ENCODE measurements at places on chromosomes 12 and 14.

DNA sequence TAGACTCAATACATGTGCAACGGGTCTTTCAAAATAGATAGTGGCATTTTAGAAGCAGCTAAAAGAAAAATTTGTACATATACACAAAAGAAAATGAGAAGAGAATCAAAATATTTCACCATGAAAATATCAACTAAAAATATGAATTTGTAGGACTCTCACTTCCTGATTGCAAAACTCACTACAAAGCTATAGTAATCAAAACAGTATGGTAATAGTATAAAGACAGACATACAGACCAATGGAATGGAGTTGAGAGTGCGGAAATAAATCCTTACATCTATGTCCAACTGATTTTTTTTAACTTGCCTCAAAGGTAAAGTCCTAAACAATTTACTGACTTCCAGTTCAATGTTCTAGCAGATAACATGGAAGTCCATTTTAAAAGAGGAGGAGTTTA is 13.1 kb downstream of the C2CD5 start:
- DNase-seq, result no peak

- no peak for DNase-seq
These were observed 5.0 kb upstream of the RAPGEF3 start for GRCh38 chr12:47763481-47764346.

GRCh38 chr14:62654641-62655040 is 390.6 kb downstream of the KCNH5 start:
- DNase-seq, result peak; percentile 8

GRCh38 chr12:110498984-110499706 is 2.8 kb downstream of the VPS29 start:
- peak; percentile 37 for DNase-seq

GRCh38 chr12:13252616-13253015 is 56.1 kb downstream of the EMP1 start:
- DNase-seq, result no peak

- no peak for DNase-seq
These were observed 88.2 kb downstream of the DUSP16 start for GRCh38 chr12:12474471-12474928.

DNA sequence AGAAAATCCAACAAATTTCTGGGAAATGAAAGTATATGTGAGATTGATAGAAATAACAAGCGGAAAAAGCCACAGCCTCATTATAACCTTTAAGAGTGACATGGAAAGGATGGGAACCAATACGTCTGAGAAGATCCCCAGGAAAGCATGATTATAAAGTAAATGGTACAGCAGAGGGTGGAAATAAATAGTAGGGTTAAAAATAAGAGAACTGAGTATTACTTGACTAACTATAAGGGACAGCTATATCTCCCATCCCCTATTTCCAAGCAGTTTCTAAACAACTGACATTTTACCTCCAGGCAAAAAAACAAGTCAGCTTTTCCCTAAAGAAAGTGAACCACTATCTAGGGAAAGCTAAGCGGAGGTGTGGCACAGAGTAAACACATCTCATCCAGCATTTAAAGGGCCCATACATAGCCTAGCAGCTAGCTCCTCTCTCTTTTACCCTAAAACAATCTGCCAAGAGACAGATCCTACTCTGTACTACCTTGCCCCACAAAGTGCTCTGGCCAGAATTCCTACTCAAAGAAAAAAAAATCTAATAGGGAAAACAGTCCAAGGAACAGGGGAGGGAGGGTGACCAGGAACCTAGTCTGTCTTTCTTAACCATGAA is 11.2 kb downstream of the OSBPL8 start:
- DNase-seq, result no peak

DNA sequence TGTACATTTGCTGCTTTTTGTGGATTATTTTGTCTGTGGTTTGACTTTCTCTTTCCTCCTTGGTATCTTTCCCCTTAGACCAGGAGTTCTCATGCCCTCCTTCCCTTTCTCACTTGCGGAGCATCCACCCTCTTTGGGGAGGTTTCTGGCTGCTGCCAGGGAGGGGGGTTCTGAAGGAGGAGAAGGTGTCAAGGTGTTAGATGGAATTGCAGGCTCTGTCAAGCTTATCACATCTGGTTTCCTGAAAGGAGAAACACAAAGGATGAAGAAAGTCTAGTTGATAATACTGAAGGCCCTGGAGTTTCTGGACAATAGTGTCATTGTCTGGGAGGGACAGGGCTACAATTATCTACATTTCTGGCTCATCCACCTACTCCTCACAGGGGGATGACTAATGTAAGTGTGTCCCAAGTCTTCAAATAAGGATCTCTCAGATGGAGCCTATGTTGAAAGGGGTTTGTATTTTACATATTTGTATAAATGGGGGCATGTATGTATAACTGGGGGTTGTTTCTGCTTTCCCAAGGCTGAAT is 217.3 kb upstream of the CCDC196 start:
- no peak for DNase-seq

- peak; percentile 71 for DNase-seq
These were observed 170.7 kb upstream of the CDKN3 start for GRCh38 chr14:54226103-54226502.

GRCh38 chr12:14416658-14417057 is 51.2 kb downstream of the ATF7IP start:
- DNase-seq, result peak; percentile 95

GRCh38 chr12:130953771-130954543 is at the start of gene ADGRD1:
ADGRD1 (plus strand) TSS chr12:130953907; CDS start chr12:130954466, 559 bp downstream.
- peak; percentile 41 for DNase-seq

DNA sequence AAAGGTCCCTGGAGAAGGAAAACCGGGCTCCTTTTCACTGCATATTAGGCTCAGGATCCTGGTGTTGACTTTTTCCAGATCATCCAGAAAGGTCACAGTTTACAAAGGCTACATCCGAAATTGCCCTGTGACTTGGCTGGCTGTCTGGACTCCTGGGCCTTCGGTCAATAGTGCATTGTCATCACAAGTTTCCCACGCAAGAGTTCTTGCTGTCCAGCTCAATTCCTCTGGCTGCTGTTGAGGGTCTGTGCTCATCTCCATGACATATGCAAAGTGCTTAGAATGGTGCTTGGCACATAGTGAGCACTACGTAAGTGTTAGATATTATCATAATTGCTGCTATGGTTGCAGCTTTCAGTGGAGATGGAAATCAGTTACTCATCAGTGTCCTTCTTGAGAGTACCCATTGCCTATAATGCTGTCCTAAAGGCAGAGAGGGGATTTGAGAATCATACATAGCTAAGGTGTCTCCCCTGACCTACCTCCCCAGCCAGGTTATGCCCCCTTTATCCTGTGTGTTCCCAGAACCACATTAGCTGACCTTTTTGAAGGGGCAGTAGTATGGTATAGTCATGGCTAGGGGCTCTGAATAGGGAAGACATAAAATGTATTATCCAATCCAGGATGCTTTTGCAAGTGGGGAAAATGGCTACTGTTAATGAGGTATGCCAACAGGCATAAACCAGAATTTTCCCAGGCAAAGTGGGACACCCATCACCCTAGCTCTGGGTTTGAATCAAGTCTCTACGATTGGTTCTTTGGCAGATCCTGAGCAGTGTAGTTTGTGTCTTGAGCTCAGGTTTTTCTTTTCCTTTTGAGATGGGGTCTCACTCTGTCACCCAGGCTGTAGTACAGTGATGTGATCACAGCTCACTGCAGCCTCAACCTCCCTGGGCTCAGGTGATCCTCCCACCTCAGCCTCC is 132.0 kb upstream of the CCND2 start:
- no peak for DNase-seq

DNA sequence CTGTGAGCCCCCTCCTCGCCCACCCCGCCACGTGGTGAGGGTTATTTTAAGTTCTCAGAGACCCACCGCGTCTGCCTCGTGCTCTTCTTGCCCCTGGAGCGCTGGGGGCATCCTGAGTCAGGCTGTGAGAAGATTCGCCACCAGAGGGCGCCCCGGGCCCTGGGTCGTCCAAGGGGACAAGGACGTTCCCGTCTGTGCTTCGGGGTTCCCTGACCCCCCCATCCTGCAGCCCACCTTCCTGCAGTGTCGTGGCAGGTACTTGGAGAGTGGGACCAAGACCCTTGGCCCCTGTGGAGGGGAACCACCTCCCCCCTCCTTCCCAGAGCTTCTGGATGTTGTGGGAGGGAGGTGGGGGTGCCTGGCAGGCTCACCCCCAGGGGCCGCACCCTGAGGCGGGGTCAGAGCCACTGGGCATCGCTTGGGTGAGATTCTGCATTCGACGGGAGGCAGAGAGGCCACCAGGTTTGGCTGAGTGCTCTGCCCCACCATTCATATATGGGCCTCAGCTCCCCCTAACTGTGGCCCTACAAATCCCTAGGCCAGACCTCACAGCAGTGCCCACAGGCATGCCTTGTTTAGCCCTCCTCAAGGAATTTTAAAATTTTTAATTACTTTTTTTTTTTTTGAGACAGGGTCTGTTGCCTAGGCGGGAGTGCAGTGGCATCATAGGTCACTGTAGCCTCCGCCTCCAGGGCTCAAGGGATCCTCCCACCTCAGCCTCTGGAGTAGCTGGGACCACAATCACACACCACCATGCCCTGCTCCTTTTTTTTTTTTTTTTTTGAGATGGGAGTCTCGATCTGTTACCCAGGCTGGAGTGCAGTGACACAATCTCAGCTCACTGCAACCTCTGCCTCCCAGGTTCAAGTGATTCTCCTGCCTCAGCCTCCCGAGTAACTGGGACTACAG is 17.0 kb downstream of the RHOF start:
- peak; percentile 60 for DNase-seq

GRCh38 chr14:50812856-50813543 is 18.0 kb downstream of the NIN start:
- DNase-seq, result no peak

- peak; percentile 96 for DNase-seq
These were observed 36.2 kb downstream of the TMEM120B start for GRCh38 chr12:121748571-121749265.

- DNase-seq, result no peak
These were observed 22.3 kb upstream of the MGP start for GRCh38 chr12:14907953-14908352.

DNA sequence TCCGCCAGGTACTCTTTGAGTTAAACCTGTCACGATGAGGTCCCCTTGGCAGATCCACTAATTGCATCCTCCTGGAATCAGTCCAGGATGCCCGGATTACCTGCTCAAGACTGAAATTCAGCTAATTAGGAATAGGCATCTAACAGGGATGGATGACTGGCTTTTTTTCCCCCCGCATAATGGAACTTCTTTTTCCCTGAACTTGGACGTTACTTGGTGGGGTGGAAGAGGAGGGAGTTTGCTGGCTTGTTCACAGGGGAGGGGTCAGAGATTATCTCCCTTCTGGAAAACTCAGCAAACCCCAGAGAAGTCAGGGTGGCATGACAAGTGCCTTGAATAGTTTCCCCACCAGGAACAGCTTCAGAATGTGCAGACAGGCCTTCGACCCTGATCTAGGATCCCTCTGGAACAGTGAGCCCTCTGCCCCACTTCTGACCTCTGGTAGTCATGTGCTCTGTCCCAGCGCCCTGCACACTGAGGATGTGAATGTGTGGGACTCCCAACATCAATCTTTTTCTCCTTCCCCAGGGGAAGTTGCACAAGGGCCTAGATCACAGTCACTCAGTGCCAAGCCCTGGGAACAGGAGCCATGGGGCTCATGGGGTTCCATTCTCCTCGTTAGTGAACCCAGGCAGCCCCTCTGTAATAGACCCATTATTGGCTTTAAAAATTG is 142.5 kb downstream of the SMOC1 start:
- DNase-seq, result no peak

DNA sequence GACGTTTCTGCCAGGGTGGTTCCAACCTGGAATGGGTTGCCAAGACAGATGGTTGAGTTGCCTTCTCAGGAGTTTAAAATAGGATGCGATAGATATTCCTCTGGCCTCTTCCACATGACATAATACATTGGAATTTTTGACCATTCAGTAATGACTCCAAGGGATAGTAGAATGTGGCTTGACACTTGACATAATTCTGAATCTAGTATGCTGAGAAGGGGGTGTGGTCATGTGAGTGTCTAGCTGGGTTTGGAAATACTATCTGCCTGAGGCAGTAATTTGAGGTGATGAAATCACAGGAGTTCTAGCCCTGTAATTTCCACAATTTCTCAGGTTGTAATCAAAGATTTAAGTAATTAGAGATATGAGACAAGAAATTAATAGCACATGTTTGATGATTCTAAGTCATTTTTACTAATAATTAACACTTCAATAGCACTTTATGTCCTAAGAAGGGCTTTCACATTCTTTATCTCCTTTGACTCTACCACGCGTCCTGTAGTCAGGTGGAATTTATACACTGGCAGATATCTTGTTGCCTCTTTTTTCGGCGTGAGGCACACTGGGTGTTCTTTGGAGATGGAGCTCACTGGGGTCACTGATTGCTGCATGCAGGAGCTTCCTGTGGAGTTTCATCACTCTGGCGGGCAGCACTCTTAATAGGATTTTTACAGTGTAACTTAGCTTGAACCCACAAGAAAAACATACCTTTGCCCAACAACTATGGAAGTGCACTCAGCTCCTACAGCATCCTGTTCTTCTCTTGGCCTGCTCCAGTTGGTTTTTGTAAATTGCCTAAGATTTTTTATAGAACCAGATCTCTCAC is 3.2 kb upstream of the AMIGO2 start:
- DNase-seq, result peak; percentile 96

DNA sequence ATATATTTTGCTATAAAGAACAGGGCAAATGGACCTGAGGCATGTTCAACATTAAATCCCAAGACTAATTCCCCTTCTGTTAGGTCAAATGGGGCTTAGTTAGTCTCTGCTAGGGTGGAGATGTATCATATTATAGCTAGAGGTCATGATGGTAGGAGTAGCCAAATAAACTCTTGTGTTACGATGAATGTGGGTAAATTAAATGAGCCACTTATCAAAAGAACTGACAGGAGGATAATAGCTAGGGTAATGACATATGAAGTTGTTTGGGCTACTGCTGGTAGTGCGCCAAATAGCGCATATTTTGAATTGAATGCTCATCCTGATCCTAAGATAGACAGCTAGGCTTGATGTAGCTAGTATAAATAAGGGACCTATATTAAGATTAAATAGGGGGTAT is 445.0 kb downstream of the GXYLT1 start:
- DNase-seq, result no peak

DNA sequence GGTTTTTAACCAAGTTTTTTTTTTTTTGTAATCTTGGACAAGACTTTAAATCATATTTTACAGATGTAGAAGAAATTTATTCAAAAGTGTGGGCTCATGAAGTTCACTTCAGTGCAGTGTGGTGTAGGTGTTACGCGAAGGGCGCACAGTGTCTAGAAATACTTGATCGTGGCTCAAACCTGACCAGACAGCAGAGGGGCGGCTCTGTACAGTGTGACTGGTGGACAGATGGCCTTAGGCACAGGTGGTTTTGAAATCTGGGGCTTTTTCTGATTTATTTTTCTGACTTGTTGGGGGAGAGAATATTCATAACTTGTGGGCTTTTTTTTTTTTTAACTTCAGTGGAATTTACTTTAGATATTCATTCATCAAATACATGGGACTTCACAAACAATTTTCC is 179.2 kb downstream of the PELI2 start:
- DNase-seq, result no peak

- peak; percentile 48 for DNase-seq
These were observed 29.9 kb upstream of the SLC38A2 start for GRCh38 chr12:46402451-46402850.

- peak; percentile 86 for DNase-seq
These were observed at the start of gene MUCL1 for GRCh38 chr12:54853933-54854538. MUCL1 (plus strand) TSS chr12:54854516; CDS start chr12:54854583, 67 bp downstream.

- no peak for DNase-seq
These were observed 169.2 kb downstream of the APAF1 start for GRCh38 chr12:98814254-98814653.

GRCh38 chr12:93370947-93371346 is 6.8 kb upstream of the NUDT4 start:
- DNase-seq, result no peak
